ENCODE measurements at places on chromosomes 1 and 21.
A peak's percentile ranks its signal among the peaks of the same experiment; 100 is the strongest.

DNA sequence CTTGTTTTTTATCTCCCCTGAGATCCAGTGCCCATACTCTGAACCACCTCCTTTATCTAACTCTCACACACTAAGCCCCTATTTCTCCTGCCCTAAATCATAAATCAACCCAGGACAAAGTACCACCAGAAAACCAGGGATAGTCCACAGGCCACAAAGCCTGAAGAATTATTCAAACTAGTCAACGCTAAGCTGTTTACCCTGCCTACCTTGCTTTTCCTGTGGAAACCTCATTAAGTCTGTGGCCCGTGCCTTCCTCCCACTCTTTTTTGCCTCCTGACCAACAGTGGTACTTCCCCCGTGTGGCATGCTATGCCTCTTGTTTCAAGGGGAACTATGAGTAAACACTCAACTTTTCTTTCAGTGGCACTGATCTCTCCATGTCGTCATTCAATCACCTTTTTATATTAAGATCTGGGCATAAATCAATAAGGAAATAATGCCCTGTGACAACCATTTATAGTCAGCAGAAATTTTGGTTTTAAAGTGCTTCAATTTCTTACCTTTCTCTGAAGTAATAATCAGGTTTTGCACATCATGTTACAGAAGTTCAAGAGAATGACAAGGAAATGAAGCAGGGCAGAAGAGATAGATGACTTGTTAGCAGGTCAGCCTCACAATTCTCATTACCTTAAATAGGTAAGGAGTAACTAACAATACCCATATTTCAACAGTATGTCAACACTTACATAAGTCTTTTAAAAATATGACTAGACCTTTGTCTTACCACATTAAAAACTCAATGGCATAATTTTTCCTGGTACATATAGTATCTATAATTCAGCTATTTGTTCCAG is 32.1 kb downstream of the EYA3 start:
- DNase-seq = no peak

DNA sequence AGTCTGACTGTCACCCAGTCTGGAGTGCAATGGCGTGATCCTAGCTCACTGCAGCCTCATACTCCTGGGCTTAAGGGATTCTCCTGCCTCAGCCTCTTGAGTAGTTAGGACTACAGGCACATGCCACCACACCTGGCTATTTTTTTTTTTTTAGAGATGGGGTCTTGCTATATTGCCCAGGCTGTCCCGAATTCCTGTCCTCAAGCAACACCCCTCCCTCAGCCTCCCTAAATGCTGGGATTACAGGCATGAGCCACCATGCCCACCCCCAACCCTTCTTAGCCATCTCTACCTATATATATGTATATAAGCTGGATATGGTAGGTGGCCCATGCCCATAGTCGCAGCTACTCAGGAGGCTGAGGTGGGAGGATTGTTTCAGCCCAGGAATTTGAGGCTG is 13.4 kb upstream of the SLC25A44 start:
- no peak for DNase-seq

- peak; percentile 37 for DNase-seq
Measured at GRCh38 chr1:61043010-61043820, 39.1 kb upstream of the NFIA start.

DNA sequence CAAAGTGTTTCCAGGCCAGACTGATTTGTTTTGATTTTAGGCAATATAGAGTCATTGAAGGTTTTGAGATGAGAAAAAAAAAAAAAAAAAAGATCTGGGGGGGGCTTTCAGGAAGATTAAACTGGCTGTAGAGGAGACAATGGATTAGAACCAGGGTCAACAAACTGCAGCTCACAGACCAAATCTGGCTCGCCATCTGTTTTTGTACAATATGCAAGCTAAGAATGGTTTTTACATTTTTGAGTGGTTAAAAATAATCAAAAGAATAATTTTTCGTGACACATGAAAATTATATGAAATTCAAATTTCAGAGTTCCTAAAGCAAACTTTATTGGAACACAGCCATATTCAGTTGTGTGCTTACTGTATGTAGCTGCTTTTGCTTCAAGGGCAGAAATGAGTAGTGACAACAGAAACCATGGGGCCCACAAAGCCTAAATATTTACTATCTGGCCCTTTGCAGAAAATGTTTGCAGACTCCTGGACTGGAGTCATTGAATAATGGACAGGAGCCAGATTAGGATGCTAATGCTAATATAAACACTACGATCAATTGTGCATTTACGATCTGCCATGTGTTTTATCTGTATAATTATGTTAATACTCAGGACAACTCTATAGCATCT is 375.7 kb upstream of the DAB1 start:
- no peak for DNase-seq

- DNase-seq = no peak
Measured at GRCh38 chr1:178966312-178966711, 59.4 kb upstream of the FAM20B start.

DNA sequence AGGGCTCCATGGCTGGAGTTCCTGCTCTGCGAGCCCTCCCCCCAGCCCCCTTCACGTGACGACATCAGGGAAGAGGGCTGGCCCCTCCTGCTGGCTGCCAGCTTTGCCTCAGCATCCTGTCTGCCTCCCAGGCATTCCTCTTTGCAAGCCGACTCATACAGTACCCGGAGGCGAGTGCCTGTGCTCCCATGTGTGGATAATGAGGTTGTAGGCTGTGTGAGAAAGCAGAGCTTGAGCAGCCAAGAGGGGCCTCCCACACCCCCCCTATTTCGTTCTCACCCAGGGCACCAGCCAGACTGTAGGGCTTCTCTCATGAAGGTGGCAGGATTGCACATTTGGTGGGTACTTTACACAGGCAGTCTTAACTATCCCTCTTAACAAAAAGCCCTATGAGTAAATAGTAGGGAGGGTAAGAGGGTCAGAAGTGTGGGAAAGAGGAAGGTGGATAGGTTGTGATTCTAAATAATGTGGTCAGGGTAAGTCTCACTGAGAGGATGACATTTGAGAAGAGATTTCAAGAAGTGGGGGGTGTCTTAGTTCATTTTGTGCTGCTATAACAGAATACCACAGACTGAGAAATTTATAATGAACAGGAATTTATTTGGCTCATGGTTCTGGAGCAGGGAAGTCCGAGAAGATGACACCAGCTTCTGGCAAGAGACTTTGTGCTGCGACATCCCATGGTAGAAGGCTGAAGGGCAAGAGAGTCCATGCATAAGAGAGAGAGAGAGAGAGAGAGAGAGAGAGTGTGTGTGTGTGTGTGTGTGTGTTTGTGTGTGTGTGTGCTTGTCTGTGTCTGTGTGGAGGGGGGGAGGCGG is 113.5 kb downstream of the OMA1 start:
- no peak for DNase-seq

GRCh38 chr1:173050865-173051264 is at the start of gene TNFSF18:
TNFSF18 (minus strand) TSS chr1:173050941; CDS start chr1:173050896, 45 bp downstream.
- DNase-seq = peak; percentile 5

DNA sequence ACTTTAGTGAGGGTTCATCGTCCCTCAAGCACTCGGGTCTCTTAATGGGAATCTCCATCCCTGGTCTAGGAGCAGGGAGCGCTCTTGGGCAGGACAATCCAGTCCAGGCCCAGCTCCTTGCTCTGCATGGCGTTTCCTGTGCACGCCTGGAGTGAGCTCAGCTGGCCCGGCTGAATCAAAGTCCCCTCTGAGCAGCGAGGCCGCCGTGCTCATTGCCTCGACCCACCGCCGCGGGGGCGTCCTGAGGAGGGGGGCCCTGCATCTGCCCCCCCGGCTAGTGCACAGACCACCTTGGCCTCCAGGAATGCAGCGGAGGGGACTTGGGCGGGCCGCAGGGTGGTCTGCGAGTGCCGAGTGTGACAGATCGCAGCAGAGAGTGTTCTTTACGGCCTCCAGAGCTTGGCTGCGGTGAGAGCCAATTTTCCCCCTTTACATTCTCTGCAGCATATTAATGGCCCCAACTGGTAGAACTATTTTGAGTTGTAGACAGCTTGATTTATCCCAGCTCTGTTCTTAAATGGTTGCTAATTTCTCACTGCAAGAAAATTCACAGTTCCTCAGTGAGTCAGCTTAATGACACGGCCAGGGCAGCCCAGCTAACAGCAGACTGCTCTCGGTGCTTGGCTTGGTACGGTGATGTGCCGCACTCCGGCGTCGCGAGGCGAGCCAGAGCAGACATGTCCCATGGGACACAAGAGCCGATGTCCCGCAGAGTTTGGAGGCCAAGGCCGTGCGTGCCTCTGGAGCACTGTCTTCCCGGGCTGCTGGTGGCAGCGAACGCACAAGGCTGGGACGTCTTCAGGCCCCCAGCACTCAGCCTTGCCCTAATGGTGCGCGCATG is 39.8 kb downstream of the SNAP47 start:
- DNase-seq = no peak

DNA sequence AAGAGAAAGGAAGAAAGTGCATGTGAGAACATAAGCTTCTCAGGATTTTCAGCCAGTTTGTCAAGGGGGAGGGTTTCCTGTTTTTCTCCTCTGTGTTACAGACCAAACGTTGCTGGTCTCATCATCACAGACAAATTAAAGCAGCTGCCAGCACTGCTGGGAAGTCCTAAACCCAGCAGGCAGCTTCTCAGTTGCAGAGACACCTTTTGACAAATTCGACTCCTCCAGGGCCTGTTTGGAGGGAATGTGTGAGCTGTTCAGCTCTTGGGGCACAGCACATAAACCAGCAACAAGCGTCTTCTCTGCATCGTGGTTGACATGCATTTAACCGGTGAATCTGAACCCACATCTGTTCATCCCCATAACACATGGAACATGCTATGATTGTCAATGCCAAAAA is 454.6 kb upstream of the RUNX1 start:
- no peak for DNase-seq

GRCh38 chr1:90809996-90810395 is 92.9 kb upstream of the BARHL2 start:
- no peak for DNase-seq

DNA sequence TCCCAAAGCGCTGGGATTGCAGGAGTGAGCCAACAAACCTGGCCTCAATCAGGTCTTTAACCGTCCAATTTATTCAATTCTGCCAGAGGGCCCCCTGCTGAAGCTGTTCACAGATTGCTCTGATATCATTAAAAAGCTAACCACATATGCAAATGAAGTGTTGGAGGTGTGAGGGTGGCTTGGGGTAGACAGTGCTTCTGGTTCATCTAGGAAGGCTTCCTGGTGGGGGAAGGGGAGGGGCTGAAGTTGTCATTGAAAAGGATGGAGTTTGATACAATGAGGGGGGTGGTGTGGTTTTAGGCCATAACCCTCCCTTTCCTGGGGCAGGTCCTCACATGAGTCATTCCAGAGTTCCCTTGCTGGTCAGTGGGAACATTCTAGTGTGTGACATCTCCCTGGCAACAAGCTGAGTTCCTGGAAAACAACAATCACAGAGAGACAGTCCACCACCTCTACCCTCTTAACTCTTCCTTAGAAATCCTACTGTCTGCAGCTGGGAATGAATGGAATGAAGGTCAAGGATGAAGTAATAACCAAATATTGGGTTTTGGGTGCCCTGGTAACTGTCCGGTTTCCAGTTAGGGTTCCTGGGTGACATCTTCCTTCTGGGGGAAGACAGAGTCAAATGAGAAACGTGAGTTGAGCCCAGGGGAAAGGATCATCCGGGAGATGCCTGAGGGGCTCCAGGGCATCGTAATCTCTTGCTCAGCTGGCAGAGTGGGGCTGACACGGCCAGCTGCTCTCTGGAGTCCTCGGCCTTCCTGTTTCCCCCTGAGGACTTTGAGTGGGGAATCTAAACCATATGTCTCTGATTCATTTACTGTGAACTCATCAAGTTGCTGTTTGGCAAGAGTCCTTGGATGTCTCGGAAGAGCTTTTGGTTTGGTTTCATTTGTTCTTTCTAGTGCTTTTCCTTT is 32.2 kb downstream of the BATF3 start:
- no peak for DNase-seq
